ENCODE measurements at places on chromosomes 3 and 15.

DNA sequence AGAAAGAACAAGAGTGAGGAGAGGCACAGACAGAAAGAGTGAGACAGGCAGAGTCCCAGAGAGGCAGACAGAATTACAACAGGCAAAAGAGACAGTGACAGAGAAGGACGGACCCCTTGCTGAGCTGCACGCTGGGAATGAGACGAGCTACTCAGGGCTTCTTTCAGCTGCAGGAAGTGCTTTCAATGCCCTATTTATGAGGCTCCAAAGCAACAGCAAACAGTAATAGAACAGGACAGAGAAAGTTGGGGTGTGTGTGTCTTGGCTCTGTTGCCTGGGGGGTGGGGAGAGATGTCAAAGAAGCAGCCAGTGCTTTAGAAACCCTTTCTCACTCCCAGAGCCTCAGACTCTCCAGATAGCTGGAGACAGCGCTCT lies 502 bp upstream of the TIMP4 start:
- peak overlapping the region; percentile 55 for H3K4me3 ChIP-seq
- peaks cover 22% of the 10 kb centered on the region for H3K27me3 ChIP-seq
- no peak overlapping the region for H3K27ac ChIP-seq
- DNase-seq = no peak
- peaks cover 13% of the 10 kb centered on the region for H3K4me1 ChIP-seq

DNA sequence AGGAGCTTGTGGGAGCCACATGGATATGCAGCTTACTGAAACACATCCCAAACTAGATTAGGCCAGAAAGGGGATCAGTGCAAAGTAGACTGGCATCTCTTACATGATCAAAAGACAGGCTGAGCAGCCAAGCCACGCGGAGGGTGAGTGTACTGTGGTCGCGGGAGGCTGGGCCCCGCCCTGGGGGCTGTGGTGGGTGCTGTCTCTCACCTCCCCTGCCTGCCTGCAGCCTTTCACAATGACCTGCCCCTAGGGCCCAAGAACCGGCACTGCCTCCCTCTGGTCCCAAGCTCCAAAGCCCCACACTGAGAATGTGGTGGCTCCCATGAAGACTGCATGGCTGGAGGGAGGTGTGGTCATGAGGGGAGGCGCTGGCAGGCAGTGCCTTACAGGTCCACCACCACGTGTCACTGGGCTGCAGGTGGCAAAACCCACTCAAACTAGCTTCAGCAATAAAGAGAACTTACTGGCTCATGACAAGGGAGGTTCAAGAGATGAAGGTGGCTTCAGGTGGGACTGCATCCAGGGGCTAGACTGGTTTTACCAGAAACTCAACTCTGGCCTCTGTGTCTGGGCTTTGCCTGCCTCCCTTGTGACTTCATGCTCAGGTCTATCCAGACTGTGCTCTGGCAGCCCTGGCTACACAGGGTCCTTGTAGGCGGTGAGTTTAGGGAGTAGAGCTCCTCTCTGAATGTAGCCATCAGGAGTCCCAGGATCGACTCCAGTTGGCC lies 27.4 kb upstream of the PLXND1 start:
- H3K4me1 ChIP-seq = no peaks in the 10 kb centered on the region
- DNase-seq = no peak
- no peak overlapping the region for H3K4me3 ChIP-seq
- H3K27ac ChIP-seq = no peak overlapping the region
- H3K36me3 ChIP-seq = no peaks in the 10 kb centered on the region
- H3K27me3 ChIP-seq = peaks cover 18% of the 10 kb centered on the region

DNA sequence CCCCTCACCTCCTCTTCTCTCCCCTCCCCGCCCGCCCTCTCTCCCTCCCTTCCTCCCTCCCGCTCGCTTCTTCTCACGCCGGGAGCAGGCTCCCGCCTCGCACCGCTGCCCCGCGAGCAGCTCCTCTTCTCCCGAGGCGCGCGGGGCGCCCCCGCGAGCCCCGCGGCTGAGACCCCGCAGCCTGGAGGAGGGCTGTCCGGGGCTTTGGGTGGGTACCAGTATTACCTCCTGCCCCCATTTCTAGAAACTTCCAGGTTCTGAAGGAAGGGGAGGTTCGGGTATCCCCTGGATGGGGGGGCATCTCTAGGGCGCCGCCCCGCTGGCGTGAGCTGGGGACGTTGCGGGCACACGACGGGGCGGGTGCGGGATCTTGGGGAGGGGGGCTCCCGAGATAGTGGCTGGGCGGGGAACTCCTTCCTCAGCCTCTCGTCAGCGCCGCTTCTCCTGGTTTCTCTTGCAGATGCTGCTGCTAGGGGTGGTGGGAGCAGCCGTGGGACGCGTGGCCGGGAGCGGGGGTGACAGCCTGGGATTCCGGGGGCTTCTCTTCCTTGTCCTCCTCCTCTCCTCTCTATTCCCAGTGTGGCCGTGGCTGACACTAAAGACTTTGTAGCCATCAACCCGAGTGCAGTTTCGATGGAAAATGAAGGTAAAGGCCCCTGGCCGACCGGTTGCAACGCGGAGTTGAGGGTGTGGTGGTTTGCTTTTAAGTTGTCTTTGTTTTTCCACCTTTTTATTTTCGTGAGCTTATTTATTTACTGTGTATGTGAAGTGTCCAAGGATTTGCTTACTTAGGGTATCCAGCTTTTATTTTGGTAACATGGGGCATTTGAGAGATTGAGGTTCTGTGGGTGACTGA lies 474 bp downstream of the ATP2C1 start:
- DNase-seq = peak; percentile 26
- H3K4me3 ChIP-seq = peak overlapping the region; percentile 96

DNA sequence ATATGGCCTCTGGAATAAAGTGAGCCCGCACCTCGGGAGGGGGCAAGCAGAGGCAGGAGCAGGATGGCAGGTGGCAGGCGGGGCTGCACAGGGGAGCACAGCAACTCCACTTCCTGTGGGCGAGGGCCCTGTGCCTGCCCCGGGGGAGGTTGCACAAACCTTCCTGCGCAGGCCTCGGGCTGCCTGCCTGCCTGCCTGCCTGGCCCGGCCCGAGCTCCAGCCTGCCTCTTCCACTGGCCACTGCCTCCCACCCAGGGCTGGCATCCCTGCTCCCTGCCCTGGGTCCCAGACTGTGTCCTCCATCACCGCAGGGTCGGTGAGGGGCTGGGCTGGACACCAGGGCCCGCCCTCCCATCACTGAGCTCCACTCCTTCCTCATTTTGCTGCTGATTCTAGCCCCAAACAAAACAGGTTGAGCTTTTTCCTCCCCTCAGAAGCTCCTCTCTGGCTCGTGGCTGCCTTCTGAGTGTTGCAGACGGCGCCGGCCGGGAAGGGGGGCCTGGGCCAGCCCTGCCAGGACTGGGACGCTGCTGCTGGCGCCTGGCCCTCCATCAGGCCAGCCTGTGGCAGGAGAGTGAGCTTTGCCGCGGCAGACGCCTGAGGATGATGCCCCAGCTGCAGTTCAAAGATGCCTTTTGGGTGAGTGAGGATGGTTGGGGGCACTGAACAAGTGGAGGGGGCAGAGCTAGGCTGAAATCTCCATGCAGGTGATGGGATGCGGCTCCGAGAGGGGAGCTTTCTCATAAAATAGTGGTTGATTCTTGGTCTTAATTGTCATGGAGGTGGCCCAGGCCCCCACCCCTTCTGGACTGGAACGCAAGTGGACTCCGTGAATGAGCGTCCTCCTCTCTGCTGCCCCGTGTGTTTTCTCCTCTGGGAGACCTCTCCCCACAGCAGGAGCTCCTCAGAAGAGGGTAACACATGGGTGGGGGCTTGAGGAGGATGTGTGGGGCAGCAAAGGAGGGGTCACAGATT lies at the start of gene PSTPIP1:
PSTPIP1 (plus strand) TSS at position 156 of the 975 bp plus-strand sequence; CDS start at position 604, 448 bp downstream.
- H3K4me3 ChIP-seq = peak within 1 kb of the TSS; percentile 97
- H3K27me3 ChIP-seq = no peaks in the 10 kb centered on the region
- H3K36me3 ChIP-seq = no peaks in the 10 kb centered on the region
- H3K27ac ChIP-seq = peak within 1 kb of the TSS; percentile 92
- H3K4me1 ChIP-seq = peaks cover 52% of the 10 kb centered on the region

DNA sequence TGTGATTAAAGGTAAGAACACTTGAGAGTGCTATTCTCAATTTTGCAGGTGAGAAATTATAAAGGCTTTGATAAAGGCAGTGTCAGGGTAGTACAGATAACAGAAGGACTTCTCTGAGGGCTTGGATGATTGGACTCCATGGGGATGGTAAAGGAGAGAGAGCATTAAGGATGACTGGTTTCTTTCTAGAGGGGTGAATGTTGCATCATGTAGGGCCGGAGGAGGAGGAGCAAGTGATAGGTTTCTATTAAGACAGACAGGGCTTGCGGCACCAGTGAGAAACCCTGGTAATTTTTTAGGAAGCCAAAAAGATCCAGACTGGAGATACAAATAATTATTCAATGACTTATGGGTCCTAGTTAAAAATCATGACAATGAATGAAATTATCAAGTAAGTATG lies 230.7 kb upstream of the MME start:
- no peak for DNase-seq
- H3K4me3 ChIP-seq = no peak overlapping the region
- H3K36me3 ChIP-seq = no peaks in the 10 kb centered on the region
- no peaks in the 10 kb centered on the region for H3K27me3 ChIP-seq
- no peaks in the 10 kb centered on the region for H3K4me1 ChIP-seq

DNA sequence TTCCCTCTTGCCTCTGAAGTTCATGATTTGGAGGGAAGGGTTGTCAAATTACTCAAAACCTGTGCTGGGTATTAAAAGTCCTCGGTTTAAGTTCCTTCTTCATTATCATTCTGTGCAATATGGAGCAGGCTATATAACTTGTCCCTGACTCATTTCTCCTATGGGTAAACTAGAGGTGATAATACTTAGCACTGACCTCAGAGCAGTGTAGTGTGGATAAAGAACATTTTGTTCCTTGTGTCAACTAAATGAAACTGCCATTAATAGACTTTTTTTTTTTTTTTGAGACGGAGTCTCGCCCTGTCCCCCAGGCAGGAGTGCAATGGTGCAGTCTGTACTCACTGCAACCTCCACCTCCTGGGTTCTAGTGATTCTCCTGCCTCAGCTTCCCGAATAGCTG lies 2.2 kb upstream of the BBX start:
- H3K36me3 ChIP-seq = peaks cover 11% of the 10 kb centered on the region
- H3K27ac ChIP-seq = no peak overlapping the region
- H3K27me3 ChIP-seq = peaks cover 17% of the 10 kb centered on the region
- DNase-seq = no peak
- peaks cover 10% of the 10 kb centered on the region for H3K4me1 ChIP-seq

GRCh38 chr3:145197821-145198220 lies 963.2 kb downstream of the PLOD2 start:
- no peaks in the 10 kb centered on the region for H3K36me3 ChIP-seq
- no peaks in the 10 kb centered on the region for H3K27me3 ChIP-seq
- no peaks in the 10 kb centered on the region for H3K4me1 ChIP-seq

DNA sequence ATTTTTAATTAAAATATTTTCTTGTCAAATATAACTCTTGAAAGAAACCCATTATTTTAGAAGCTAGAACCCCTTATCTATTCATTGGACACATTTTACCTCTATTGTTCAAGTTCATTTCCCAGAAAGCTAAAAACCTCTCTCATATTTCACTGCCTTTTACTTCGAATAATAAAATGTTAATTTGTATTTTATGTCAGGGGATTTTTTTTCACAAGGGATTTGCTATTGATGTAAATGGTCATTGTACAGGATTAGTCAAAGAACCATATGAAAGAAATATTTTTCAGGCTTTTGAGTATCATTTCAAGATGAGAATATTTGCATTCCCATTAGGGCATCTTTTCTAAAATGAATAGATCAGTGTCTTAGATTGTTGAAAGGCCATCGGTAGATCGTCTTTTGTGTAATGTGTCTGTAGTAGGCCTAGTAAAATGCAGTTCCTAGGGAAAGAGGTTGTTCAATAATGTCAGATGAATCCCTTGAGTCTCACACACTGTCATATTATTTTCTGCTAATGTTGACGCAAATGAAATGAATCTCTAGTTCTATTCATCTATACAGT lies 114.5 kb downstream of the ROBO1 start:
- H3K4me3 ChIP-seq = no peak overlapping the region
- H3K4me1 ChIP-seq = no peaks in the 10 kb centered on the region
- no peaks in the 10 kb centered on the region for H3K36me3 ChIP-seq
- no peak for DNase-seq
- no peaks in the 10 kb centered on the region for H3K27me3 ChIP-seq
- no peak overlapping the region for H3K27ac ChIP-seq

DNA sequence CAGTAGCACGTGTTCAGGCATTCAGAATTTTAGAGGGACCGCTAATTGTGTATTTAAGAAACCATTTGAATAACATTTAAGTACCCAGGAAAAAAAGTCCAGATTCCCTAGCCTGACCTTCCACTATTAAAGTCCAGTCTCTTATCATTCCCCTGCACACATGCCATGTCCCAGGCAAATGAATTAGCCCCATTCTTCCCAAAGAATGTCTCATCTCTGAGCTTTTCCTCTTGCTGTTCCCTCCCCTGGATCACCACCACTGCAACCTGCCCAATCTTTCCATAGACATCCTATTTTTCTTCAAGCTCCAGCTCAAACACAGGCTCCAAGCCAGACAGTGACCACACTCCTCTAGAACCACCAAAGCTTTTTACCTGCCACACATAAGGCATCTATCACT lies 25.9 kb downstream of the PLD1 start:
- peaks cover 5% of the 10 kb centered on the region for H3K4me1 ChIP-seq
- peaks cover 14% of the 10 kb centered on the region for H3K27me3 ChIP-seq
- no peak overlapping the region for H3K27ac ChIP-seq
- no peak overlapping the region for H3K4me3 ChIP-seq
- no peak for DNase-seq

- DNase-seq = no peak
- H3K4me1 ChIP-seq = peaks cover 2% of the 10 kb centered on the region
- H3K27ac ChIP-seq = no peak overlapping the region
- H3K4me3 ChIP-seq = no peak overlapping the region
- no peaks in the 10 kb centered on the region for H3K36me3 ChIP-seq
These were observed 84.5 kb upstream of the NTRK3 start for GRCh38 chr15:88341006-88341405.

DNA sequence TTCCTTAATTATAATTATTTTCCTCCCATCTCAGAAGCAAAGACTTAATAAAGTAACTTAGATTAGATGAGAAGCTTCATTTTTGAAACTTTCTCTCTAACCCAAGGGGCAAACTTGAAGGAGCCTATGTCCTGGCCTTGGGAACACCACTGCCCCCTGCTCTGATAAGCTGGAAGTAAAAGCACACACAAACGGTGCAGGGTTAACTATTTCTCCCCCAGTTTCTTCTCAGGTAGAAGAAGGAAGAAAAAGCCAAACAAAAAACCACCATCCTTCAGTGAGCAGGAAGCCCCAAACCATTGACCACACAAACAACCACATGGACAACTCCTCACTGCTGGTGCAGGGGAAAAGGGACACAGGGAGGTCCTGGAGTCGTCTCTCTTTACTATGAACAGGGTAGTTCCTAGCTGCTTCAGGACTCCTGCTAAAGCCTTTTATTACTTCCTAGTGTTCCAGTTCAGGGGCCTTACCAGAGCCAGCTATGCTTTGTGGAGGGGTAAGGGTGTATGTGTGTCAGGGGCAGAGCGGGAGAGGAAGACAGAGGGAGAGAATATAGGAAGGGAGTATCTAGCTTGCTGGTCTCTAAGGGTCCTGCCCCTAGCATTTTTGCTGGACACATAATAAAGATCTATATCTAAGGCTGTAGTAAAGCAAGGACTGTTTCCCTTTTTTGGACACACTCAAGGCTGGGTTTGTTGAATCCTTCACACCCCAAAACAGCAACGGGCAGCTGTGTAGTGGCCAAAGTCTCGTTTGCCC lies 94.0 kb upstream of the UMPS start:
- DNase-seq = no peak
- no peak overlapping the region for H3K27ac ChIP-seq
- H3K4me1 ChIP-seq = peaks cover 21% of the 10 kb centered on the region
- peaks cover 10% of the 10 kb centered on the region for H3K27me3 ChIP-seq
- peaks cover 7% of the 10 kb centered on the region for H3K36me3 ChIP-seq

GRCh38 chr15:87741350-87741749 lies 515.2 kb downstream of the NTRK3 start:
- no peak overlapping the region for H3K27ac ChIP-seq
- no peaks in the 10 kb centered on the region for H3K36me3 ChIP-seq
- H3K4me3 ChIP-seq = no peak overlapping the region
- no peak for DNase-seq
